NCI-H1105 treated with DMSO at 0.1 percent for 48 hours (cell line): ENCODE measurements at places on chromosomes 4 and X.

DNA sequence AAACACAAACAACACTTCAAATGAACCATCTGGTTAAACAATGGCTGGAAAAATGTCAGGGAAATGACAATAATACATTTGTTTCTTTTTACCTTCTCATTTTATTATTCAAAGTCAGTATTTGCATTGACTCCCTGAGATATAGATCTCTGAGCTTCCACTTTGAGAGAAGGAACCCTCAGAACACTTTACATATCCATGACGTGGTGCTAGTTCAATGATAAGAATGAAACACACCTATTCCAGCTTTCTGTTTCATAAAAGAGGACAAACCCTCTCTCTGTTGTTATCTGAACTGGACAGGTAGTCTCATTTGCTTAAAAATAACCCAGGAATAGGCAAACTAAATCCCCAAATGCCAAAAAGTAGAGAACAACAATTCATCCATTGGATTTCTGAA lies 65.3 kb upstream of the CCSER1 start:
- DNase-seq: no peak

DNA sequence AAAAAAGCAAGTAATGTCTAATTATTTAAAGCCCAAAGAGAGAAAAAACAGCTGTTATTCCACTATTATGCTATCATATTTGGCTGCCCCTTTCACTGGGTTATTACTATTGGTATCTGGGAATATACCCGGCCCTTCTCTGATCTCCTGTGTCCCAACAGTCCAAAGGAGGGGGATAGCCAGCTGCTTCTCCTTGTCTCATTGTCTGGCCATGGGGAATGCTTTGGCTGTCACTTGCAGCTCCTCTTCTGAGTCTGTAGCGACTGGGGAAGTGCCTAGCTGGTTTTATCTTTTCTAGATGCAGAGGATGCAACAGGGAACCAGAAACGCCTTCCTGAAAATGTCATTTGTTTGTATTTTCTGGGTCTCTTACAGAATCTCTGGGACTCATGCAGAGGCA lies 33.9 kb downstream of the MGARP start:
- DNase-seq: no peak

GRCh38 chr4:184856277-184856609 lies 30.5 kb upstream of the ACSL1 start:
- no peak for DNase-seq

DNA sequence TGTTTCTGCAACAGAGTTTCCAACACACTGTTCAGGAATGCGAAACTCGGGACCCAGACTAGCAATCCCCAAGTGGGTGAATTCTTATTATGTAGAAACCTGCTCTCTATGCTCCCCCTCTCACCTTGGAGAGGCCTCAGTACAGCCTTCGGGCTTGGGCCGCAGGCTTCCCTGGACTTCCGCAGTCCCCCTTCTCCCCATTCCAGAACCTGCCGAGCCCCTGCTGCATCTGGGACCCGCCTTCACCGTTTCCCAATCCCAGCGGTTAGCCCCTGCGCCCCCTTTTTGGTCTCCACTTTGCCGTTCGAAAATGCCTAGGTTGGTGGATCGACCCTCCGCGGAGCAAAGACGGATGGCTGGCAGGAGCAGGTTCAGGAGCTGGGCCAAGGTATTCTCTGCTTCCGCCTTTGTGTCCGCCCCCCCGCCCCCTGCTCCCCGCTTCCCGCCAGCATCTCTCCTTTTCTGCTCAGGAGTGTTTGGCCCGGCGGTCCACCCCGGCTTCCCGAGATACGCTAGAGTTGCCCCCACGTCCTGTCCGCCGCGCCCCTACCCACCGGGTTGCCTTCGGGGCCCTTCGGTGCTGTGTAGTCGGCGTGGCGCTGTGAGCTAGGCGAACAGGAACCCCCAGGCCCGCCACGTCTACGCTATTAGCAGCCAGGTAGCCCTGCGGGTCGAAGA lies 11.5 kb downstream of the HAND2 start:
- DNase-seq: no peak

DNA sequence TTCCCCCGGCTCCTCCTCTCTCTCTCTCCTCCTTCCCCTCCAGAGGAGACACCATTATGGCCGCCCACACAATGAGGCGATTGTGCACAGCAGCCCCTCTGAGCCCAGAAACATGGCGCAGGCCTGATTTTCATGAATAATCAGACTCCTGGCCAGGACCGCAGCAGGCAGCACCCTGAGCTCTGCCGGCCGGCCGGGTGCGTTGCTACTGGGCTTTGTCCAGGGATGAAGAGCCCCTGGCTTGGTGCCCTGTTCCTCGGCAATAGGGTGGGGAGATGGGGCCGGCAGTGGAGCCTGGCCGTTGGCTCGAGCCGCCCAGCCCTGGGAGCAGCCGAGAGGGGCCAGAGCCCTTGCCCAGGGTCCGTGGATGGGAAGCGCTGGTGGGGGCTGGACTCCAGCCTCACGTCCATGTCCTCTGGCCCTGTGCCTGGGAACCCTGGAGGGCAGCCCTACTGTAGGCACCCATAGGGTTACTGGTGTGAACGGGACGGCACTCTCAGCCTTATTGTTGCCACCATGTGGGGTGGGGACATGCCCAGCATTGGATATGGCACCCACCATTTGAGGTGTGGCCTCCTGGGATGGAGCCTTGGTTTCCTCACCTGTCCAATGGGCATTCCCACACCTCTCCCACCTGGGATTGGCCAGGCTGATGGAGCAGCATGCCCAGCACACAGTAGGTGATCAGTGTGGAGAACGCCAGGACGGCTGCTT lies 103.0 kb downstream of the SORCS2 start:
- DNase-seq: no peak

- DNase-seq: no peak
These were observed 134.5 kb upstream of the PCDH10 start for GRCh38 chr4:133014473-133015135.

DNA sequence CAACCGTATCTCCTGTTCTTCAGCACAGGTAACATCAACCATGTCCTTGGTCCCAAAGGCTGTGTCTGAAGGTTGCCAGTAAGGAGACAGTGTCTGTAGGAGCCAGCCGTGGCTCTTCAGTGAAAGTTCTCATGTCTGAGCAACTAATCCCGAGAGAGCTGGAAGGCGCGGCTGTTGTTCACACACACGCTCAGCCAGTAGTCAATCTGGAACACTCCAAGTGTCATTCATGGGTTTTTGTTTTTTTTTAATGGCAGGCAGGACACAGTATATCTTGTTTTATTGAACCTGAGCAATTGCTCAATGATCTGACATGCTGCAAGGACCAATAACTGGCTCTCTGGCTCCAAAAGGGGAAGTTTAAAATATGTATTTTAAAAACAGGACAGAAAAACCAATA lies 48.4 kb upstream of the MAP3K15 start:
- DNase-seq: no peak

- no peak for DNase-seq
These were observed 547.0 kb downstream of the STIM2 start for GRCh38 chr4:27407616-27408015.

- DNase-seq: no peak
These were observed 55.1 kb downstream of the GALNT7 start for GRCh38 chr4:173223743-173224142.

GRCh38 chr4:129059028-129059427 lies 34.3 kb downstream of the SCLT1 start:
- DNase-seq: no peak

GRCh38 chr4:40698733-40699132 lies 51.0 kb upstream of the NSUN7 start:
- no peak for DNase-seq

- DNase-seq: no peak
These were observed 221.7 kb downstream of the APBB2 start for GRCh38 chr4:40992472-40993295.

DNA sequence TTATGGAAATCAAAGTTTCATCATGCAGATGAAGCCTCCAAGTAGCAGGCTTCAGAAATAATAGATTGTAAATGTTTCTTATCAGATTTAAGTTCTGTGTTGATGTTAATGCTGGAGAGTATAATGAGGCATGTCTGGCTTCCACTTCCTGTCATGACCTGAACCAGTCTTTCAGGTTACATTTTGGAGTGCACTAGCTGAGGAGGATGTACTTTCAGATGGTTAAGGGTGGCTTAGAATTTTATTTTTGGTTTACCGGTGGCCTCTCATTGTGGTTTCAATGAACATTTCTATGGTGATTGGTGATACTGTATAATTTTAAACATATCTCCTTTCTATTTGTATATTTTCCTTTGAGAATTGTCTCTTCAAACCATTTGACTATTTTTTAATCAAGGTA lies 890.4 kb downstream of the SH3BGRL start:
- no peak for DNase-seq

GRCh38 chr4:25075851-25076250 lies 45.1 kb upstream of the LGI2 start:
- DNase-seq: no peak

DNA sequence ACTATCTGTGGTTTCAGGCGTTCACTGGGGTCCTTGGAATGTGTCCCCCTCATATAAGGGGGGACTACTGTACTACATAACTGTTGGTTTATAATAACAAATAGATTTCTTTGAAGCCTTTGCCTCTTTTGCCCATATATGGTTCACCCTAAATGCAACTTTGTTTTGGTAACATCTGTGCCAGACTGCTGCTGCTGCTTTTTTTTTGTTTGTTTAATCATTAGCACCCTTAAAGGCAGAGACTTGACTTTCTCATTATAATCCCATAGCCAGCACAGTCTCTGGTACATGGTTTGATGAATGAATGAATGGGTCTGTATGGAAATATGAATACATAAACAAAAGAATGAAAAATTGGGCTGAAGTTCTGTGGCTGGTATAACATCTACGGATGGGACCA lies 80.2 kb upstream of the LHFPL1 start:
- DNase-seq: peak; percentile 8

GRCh38 chrX:101708163-101708562 lies 48.5 kb upstream of the ARMCX2 start:
- DNase-seq: peak; percentile 26

- DNase-seq: no peak
These were observed 571.1 kb upstream of the DIPK2B start for GRCh38 chrX:45771560-45772340.

GRCh38 chrX:12325171-12325570 lies 186.9 kb downstream of the FRMPD4 start:
- DNase-seq: no peak

- DNase-seq: peak; percentile 66
These were observed 36.0 kb upstream of the ARSJ start for GRCh38 chr4:114015444-114015899.

- DNase-seq: no peak
These were observed 17.8 kb downstream of the EGF start for GRCh38 chr4:109930464-109930863.

DNA sequence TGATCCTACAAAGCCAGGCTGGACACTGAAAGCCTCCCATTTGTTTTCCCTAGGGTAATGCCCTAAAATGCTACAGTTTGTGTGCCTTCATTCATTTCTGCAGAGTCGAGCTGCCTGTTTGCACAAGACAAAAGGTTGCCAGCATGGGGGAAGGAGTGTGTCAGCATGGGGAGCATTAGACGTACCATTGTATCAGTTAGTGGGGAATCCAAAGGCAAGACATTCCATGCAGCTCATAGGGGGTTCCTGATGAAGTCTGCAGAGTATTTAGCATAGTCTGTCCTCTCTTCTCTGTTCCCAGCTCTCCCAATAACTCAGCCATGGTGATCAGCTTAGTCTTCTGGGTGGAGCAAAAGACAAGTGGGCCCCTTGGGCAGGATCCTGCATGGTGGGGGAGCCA lies 276.9 kb upstream of the PCDH7 start:
- DNase-seq: no peak

DNA sequence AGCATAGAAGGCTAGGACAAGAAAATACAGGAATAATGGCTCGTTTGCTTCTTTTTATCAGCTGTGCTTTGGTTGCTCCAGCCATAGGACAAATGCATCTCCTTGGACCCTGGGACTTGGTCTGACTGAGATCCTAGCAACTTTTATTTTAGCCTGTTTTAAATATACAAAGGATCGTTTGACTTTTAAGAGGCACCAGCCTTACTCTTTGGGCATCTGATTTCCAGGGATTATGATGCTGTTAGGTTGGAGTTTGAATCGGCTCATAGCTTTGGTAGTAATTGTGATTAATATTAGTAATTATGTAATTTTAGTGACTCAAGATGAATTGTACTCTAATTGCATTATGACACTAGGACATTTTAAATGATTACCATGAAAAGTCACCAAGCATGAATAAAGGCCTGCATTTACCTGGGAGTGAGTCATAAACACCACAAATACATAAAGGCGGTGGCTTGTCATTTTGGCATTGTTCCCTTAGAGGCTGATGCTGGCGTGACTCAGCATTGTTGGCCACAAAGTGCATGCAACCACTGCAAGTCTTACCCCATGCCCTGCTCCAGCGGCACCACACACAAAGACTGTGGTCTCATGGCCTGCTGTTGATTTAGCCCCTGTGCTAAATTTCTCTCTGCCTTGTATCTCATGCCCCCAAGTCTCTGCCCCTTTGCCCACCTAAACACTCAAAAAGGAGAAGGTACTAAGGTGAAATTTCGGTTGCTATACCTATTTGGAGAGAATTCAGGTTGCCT lies 12.4 kb downstream of the GPAT3 start:
- DNase-seq: peak; percentile 70

DNA sequence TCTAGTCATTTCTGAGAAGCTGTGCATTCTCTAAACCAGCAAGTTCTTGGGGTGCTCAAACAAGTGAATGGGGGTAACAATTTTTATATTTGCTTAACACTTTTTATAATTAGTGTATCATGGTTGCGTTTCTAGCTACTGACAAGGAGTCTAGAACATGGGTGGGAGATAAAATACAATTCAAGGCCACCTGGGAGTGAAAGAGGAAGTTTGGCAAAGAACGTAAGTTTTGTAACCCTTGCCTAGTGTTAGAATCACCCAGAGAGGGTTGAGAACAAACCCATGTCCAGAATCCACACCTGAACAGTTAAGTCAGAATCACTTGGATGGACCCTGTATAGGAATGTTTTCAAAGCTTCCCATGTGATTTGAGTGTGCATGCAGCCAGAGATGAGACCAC lies 92.7 kb downstream of the AFF2 start:
- DNase-seq: no peak

GRCh38 chrX:41695426-41695825 lies 6.7 kb downstream of the GPR34 start:
- DNase-seq: no peak

DNA sequence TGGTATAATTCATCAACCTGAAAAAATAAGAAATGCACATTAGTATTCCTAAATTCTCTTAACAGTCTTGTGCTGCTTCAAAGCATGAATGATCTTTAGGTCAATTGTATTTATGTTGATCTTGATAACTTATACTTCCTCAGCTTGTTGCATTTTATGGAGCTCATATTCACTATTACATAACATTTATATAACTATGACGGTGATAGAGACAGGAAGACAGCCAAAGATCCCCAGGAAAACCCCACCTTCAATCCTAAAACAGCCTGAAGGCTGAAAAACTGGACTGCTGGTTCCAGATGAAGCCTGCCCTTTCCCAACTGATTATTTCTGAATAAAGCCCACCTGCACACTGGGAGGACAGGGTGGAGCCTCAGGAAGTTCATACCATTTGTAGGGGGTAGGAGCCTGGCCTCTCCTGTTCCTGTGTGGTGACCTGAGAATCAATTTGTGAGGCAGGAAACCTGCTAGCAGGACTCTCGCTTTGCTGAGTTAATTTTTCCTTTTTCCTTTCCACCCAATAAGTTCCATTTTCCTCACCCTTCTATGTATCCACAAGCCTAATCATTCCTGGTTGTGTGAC lies 30.5 kb downstream of the MAGEC1 start:
- no peak for DNase-seq

- DNase-seq: peak; percentile 25
These were observed 5.9 kb upstream of the GRPEL1 start for GRCh38 chr4:7073526-7074390.

- peak; percentile 67 for DNase-seq
These were observed 793.6 kb downstream of the STPG2 start for GRCh38 chr4:97349468-97350186.

GRCh38 chrX:2829469-2830246 lies 928 bp downstream of the GYG2 start:
- no peak for DNase-seq

- DNase-seq: no peak
These were observed 6.6 kb downstream of the SYN1 start for GRCh38 chrX:47613082-47613481.
